Suppressor macrophage treated with lipopolysaccharide for 1 hour (primary cell): ENCODE measurements at places on chromosomes 4 and X.

DNA sequence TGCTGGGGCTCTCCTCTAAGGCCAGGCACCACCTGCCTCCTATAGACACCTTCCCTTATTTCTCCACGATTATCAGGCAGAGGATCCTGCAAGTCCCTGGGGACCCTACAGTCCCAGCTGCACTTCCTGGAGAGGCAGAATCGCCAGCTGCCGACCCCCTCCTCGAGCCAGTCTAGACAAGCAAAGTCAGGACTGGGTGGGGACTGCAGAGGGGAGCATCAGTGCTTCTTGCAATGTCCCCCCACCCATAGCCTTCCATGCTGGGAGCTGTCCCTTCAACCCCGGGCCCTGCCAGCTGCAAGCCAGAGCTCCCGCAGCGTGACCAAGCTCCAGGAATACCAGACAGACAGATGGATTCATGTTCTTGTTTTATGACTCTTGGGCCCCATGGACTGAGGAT, 1.4 kb upstream of the CRMP1 start:
- DNase-seq: no peak

GRCh38 chr4:16110661-16111290, 27.0 kb upstream of the PROM1 start:
- DNase-seq: peak; percentile 16

GRCh38 chr4:76749355-76749754, 148.6 kb downstream of the SOWAHB start:
- DNase-seq: no peak

GRCh38 chrX:37594755-37595382, 23.4 kb downstream of the LANCL3 start:
- DNase-seq: no peak

DNA sequence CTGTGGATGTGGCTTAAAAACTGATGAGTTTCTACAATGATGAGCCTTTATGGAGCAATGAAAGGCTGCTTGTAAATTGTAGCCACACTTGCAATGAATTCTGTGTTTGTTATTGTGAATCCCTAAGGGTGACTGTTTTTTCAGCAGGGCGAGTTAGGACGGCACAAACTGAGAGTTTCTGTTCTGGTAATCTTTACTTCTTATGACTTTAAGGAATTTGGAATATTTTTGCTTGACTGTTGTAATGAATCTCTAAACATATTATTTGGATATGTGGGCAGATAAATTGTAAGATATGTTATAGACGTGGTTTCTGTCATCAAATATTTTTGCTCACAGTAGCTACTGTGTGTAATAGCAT, 22.2 kb downstream of the RBPJ start:
- no peak for DNase-seq

GRCh38 chr4:122469457-122469856, 12.9 kb upstream of the IL2 start:
- DNase-seq: no peak

- no peak for DNase-seq
These were observed 14.3 kb upstream of the TMEM165 start for GRCh38 chr4:55381502-55381901.

DNA sequence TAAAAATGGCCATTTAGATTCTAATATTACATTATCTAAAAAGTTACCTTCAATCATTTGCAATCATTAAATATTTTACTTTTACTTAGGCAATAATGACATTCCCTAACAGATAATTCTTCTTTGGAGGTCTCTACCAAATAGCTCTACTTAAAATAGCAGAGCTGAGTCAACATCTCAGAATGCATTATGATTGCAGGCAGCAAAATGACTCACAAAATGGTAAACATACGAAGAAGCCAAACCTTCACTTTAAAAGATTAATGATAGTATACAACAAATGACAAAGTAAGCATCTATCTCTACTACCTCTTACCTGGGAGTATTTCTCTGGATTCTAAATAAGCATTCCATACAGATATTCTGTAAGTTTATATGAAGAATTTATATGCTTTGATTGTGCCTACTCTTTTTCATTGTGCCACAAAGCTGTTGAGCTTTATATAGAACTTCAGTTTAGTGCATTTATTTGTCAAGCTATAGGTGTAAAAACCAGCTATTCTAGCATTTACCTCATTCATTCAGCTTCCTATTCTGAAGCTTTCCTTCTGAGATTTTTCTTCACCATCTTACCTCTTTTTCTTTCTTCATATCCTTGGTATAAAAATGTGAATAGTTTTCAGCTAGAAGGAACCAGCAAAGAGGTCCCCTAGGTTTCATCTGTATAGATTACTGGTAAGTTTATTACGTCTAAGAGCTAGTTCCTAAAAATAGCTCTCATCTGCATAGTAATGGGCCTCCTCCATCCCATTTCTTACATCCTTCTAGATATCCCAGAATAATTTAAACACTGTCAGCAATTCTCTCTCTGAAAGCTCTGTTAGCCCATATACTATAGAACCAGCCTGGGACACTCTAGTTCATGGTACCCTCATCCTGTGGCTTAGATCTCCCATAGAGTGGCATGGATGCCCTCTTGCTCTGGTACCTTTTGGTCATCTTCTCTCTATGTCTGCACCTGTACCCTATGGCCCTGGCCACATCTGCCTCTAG, 17.2 kb upstream of the SPCS3 start:
- no peak for DNase-seq

DNA sequence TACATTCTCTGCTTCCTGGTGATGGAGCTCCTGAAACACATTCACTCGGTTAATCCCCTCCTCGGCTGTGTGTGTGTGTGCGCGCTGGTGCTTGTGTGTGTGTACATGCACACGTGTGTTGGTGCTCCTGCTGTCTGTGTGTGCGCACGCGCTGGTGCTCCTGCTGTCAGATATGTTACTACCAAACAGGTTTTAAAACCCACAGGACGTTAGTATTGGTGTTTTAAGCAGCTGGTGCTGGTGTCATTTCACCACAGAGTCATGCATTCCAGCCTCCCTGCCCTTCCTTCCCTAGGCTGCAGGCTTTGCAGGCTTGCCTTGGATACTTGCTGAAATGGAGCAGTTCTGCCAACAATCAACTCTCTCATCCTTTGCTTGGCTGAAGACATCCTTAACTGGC, 48.1 kb upstream of the CPLX1 start:
- DNase-seq: no peak

DNA sequence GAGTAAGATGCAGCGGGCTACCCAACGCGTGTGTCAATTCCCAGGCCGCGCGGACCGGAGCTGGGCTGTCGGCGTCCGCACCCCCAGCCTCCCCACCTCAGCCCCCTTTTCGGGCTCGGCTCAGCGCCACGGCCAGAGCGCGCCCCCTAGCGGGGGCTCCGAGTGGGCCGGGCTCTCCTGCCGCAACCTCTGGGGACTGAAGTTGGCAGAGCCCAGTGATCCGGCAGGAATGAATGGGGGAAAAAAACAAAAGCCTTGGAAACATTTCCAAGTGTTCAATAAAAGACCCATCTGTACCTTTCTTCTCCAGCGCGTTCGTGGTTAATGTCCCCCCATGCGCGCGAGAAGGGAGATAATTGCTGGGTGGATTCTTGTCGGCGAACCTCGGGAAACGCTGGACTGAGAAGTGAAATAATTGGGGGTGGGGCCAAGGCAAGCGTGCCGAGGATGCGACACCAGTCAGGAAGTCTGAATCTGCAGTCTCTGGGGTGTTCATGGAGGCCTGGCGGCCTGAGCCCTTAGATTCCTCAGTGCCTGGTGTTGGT, 5.2 kb upstream of the ARX start:
- DNase-seq: peak; percentile 33

- peak; percentile 18 for DNase-seq
These were observed 529.7 kb upstream of the RPS6KA3 start for GRCh38 chrX:20796450-20796849.

DNA sequence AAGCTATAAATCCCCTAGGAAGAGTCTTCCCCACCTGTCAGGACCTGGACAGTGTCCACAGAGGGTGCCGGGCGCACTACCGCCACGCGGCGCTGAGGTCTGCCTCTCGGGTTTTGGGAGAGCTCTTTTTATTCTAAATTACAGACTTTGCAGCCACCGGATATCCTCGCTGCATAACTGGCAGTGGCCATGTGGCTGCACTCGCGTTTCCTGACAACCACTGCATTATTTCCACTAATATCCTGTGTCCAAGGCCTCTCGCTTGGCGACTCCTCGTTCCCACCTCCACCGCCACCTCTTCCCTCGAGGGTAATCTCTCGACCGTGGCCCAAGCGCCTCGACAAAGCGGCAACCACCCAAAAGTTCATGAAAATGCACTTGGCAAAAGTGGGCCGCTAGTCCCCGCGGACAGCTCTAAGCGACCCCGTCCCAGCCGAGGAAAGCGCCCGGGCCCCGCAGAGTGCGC, 512 bp upstream of the TMEM131L start:
- peak; percentile 26 for DNase-seq

GRCh38 chr4:25129917-25130316, 30.3 kb downstream of the SEPSECS start:
- DNase-seq: no peak

- DNase-seq: peak; percentile 31
These were observed 41.4 kb downstream of the SOD3 start for GRCh38 chr4:24836661-24837242.
